ENCODE measurements at places on chromosomes 5 and 9. TPM values are rescaled to one million over a fixed set of nuclear protein-coding genes. Genes with fewer than 3 reads are reported as not detected.

Gene TPM2
- 241 TPM for total RNA-seq

Gene C5orf47
- total RNA-seq = 0.90 TPM

Gene ACTBL2
- total RNA-seq = not detected

Gene ISCA1
- 42.9 TPM for total RNA-seq

Gene ENHO
- total RNA-seq = 21.3 TPM

Gene DMRT3
- 0.41 TPM for total RNA-seq

Gene GMCL2
- total RNA-seq = not detected

Gene FOXI1
- not detected for total RNA-seq

DNA sequence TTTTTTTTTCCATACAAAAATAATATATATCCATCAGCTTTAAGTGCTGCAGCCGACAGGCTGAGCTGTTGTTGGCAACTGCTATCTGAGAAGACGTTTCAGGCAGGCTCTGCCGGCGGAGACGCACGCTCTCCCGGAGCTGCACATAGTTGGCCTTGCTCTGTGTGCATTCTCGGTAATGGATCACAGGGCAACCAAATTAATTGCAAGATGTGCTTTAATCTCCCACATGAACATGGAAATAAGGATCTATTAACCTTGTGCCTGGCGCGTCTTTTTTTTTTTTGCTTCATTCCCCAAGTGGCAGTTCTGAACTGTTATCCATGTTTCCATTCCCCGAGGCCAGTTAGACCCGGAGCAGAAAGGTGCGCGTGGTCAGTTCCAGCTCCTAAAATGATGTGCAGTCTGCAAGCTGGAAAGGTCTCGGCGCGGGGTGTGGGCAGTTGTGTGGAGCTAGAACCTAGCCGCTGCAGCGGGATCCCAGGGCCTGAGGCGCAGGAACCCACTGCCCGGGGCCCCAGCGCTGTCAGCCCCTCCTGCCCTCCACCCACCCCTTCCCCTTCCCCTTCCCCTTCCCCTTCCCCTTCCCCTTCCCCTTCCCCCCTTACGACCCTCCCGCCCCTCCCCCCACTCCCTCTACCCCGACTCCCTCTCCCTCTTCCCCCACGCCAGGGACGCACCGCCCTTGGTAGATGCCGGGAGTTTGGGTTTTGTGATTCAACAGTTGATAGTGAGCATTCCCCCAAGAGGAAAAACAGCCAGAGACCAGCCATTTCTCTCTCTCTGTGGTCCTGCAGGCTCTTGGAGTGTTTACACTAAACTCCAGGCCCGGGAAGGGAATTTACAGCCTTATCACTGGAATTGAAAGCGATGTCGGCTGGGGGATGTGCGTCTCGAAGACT is 137.8 kb downstream of the CEP120 start:
- DNase-seq = peak; percentile 59

GRCh38 chr9:95268681-95269080 is 48.8 kb downstream of the FANCC start:
- DNase-seq = peak; percentile 28

GRCh38 chr9:1522219-1522767 is 472.1 kb downstream of the DMRT2 start:
- no peak for DNase-seq

- DNase-seq = no peak
Observed at GRCh38 chr9:133683586-133684120, 47.5 kb downstream of the DBH start.

DNA sequence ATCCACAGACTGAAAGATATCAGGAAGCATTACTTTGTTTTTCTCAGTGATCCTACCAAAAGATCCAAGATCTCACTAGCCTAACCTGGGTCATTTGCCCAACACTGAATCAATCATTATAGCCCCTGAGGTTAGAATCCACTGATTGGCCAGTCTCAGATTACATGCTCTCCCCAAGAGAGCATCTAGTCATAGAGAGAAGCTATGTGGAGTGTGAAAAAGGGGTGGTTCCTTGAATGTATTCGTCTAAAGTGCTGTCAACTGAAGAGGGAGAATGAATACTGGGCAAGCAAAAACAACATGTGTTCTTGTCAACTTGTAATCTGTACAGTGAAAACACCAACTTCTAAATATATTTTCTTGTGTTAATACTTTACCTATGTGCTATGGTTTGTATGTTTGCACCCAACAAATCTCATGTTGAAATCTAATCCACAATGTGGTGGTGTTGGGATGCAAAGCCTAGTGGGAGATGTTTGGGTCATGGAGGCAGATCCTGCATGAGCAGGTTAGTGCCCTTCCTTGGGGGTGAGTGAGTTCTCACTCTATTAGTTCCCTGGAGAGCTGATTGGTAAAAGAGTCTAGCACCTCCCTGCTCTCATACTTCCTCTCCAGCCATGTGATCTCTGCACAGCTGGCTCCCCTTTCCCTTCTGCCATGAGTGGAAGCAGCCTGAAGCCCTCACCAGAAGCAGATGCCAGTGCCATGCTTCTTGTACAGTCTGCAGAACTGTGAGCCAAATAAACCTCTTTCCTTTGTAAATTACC is 60.3 kb upstream of the PJA2 start:
- no peak for DNase-seq

DNA sequence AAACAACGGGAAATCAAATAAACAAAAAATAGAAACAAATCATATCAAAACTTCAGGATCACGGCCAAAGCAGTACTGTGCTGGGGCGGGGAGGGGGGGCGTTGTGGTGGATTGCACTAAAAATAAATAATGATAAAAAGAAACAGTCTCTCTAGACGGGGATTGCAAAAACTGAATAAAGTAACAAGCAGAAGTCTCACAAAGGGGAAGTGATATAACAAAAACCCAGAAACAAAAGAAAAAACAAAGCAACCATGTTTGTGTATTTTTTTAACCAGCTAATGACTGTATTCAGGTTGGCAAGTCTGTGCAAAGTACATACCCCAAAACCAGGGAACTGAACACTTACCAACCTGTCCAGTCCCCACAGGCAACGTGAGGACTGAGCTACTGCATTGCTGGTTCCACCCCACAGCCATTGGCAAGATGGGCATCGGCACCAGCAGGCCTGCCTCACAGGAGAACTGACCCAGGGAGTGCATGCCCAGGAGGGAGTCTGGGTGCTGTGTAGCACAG is 24.1 kb downstream of the BICD2 start:
- no peak for DNase-seq

DNA sequence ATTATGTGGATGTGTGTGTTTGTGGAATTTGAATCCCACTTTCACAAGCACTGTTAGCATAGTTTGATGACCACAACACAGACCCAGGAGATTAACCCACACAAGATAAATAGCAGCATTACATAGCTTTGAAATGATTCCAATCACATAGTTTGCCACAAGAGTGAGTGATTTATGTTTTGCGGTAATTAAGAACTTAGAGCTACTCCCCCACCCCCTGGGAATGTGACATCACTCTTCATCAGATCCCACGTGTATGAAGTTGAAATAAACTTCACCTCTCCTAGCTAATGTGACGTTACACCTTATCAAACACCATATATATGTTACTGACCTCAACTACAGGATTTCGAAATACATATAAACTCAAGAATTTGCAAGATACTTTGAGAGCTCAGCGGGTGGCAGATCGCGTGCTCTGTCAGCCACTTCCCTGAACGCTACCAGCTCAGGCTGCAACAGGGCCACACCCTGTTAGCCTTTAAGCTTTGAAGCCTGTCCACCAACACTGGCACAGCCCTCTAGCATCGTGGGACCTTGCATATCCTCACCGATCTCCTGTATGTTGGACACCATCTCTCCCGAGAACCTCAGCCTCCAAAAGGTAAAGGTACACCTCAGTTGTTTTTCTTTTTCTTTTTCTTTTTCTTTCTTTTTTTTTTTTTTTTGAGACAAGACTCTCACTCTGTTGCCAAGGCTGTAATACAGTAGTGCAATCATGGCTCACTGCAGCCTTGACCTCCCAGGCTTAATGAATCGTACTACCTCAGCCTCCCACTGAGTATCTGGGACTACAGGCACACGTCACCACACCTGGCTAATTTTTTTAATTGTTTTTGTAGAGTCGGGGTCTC is 1.7 kb upstream of the AGTPBP1 start:
- DNase-seq = peak; percentile 39

DNA sequence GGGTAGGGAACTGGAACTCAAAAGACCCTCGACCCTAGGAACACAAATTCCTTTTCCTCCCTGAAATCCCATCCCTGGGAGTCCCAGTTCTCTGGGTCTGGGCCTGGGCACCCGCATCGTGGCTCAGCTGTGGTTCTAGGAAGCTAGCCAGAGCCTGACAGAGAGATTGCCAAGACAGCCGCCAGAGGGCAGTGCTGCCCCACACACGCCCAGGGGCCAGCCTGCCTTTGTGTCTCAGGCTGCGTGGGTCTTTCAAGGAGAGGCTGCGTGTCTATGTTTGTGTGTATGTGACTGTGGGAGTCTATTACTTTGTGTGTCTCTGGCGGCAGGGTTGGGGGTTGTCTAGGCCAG is 32.0 kb upstream of the TTLL11 start:
- DNase-seq = peak; percentile 84

DNA sequence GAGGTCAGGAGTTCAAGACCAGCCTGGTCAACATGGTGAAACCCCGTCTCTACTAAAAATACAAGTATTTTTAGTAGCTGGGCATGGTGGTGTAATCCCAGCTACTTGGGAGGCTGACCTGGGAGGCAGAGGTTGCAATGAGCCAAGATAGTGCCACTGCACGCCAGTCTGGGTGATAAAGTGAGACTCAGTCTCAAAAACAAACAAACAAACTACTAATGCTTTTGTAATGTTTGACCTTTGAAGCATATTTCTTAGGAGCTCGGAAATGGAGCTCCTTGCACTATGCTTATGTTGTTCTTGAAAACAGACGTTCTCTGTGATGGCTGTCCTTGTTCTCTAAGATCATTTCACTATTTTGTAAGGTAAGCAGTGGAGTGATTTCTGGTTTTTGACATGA is 6.0 kb downstream of the F2RL2 start:
- no peak for DNase-seq

DNA sequence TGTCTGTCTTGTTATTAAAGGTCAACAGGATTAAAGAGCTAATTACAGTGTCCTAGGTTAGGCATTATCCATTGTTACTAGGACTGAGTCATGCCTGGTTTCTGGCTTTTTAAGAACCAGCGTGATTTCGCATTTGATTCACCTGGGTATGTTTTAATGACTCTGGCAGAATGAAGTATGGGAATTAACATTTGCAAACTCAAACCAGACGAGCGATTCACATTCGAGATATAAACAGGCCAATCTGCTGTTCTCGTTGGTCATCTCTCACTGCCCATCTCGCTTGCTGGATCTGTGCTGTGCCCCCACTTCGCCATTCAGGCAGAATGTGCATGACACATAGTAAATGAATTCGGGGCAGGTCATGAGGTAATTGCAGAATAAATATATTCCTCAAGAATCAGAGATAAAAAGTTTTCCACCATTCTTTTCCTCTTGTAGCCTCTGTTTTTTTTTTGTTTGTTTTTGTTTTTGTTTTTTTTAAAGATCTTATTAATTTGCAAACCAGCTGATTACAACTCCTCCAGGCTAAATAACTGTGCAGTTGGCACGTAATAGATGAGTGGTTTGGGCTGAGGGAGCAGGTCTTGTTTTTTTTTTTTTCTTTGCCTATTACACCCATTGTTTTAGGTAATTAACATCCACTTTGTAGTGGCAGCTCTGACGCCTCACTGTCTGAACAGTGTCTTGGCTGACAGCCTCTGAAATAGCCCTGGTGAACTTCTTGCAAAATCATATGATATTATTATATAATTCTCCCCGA is 313.5 kb upstream of the MSX2 start:
- DNase-seq = no peak

DNA sequence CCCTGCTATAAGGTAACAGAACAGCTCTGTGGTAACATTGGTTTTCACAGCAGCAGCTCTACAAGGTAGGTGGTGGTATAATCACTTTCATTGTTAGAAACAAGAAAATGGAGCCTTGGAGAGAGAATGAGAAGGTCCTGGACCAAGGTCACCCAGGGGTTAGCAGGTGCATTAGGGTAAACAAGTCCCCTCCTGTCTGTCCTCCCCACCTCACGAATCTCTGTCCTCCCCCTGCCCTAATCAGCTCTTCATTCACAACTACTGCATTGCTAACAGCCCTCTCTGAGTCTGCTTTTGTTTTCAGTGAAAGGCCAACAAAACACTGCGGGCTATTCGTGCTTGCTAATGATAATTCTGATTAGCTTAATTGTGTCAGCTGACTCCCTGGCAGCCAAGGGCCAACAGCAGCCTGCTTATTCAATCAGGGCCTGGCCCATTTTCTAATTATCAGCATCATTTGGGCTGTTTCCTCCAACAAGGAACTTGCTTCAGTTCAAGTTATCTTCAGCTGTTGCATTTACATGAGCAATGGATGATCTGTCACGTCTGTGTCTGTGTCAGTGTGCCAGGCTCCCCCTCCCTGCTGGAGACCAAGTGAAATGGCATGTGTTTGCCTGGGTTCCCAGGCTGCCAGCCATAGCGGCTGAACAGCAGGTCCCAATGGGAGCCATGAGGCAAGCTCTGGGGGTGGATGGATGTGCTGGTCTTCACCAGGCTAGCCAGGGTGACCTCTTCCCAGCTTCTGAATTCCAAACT is 56.7 kb upstream of the EQTN start:
- peak; percentile 67 for DNase-seq

DNA sequence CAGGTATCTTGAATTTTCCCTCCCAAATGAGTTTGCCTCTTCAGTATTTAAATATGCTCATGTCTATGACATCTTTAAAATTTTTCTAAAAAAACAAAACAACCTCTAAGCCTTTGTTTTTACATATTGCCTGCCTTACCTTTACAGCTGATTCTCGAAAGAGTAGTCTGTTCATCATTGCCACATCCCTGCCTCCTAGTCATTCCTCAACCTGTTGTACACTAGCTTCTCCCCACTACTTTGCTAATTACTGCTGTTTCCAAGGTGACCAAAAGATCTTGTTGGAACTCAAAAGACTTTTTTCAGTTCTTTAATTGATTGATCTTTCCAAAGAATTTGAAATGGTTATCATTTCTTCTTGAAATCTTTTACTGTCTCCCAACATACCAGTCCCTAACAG is 1.9 kb upstream of the NADK2 start:
- DNase-seq = no peak

- no peak for DNase-seq
Observed at GRCh38 chr9:133572821-133573361, 36.3 kb downstream of the FAM163B start.

- no peak for DNase-seq
Observed at GRCh38 chr9:131707733-131708157, 32.1 kb downstream of the RAPGEF1 start.

- no peak for DNase-seq
Observed at GRCh38 chr5:89396278-89396954, 513.4 kb upstream of the MEF2C start.

DNA sequence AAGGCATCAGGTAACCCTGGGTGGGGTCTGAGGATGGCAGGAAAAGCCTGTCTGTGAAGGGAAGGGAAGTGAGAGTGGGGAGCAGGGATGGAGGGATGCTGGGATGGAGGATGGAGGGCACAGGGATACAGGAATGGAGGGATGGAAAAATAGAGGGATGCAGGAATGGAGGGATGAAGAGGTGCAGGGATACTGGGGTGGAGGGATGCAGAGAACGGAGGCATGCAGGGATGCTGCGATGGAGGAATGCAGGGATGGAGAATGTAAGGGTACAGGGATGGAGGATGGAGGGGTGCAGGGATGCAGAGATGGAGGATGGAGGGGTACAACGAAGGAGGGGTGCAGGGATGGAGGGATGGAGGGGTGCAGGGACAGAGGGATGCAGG is 9.1 kb downstream of the PTGES2 start:
- DNase-seq = no peak

Measured in neural progenitor cell (in vitro differentiated cells).